ENCODE measurements at places on chromosomes 3 and 15. TPM values are rescaled to one million over a fixed set of nuclear protein-coding genes. Genes with fewer than 3 reads are reported as not detected.

Gene ANKUB1
- not detected for total RNA-seq

Gene CCR1
- total RNA-seq, result 1.3 TPM

Gene TMEM207
- total RNA-seq, result not detected

Gene FHIT
- total RNA-seq, result 2.1 TPM

Gene SHC4
- total RNA-seq, result 1.5 TPM

Gene SLC9C1
- total RNA-seq, result not detected

Gene KLF15
- total RNA-seq, result 4.1 TPM

Gene GOLGA6L4
- total RNA-seq, result 1.5 TPM

Gene NR1I2
- total RNA-seq, result under 0.01 TPM

Gene ABHD17C
- 9.8 TPM for total RNA-seq

Gene SEMA6D
- 13.4 TPM for total RNA-seq

Gene ABHD14A
- total RNA-seq, result 9.0 TPM

Gene SEMA3G
- total RNA-seq, result under 0.01 TPM

Gene IL17RC
- total RNA-seq, result 21.3 TPM

Gene SLC24A5
- total RNA-seq, result not detected

Gene TLR9
- under 0.01 TPM for total RNA-seq

Gene ZNF80
- not detected for total RNA-seq

Gene SUSD5
- 2.3 TPM for total RNA-seq

Gene ITGB5
- 135 TPM for total RNA-seq

Gene A4GNT
- total RNA-seq, result not detected

Gene CTDSPL
- total RNA-seq, result 31.8 TPM

Gene ITPR1
- 48.0 TPM for total RNA-seq

Gene THAP10
- total RNA-seq, result 2.3 TPM

Gene DNAJA4
- 7.9 TPM for total RNA-seq

Gene ZNF774
- 1.3 TPM for total RNA-seq

Data from fibroblast of lung (primary cell).